ENCODE measurements at places on chromosomes 6 and 20.

- no peak for DNase-seq
Measured at GRCh38 chr6:168607272-168608112, 166.5 kb downstream of the SMOC2 start.

GRCh38 chr6:148328876-148329555, 13.6 kb upstream of the SASH1 start:
- no peak for DNase-seq

DNA sequence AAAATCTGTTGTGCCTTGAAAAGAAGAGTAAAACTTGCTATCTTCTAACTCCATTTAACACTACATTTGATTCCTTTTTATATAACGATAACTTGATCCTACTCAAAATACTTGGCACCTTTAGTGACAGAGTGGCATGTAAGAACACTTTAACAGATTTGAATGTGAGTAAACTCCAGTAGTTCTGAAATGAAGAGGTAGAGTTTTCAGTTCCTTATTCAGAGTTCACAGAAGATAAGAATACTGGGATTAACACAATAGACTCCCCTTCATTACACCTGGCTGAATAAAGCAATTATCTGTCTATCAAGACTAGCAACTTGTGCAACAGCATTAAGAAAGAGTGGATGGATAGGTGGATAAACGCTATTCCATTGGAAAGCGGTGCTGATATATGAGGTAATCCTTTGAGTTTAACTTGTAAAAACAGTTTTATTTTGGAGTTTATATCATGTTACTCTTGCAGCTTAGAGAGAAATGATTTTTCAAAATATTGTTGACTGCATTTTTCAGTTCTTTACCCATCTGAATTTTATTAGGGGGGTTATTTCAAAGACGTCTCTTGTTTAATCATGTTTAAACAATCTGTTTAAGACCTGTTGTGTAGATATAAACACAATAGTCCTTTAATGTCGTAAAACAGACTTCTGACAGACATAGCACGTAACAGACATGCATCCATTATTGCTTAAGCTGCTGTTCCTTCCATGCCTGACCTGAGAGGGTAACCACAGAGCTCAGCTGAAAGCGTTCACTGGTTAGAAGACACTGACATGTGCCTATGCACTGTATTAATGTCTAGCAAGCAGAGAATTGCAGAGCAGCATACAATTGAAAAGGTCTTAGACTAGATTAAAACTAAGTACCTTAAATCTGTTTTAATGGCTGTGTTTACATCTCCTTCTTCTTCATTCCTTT, 102.4 kb upstream of the SUPT3H start:
- DNase-seq = no peak

- DNase-seq = no peak
Measured at GRCh38 chr20:62067547-62068260, 2.0 kb upstream of the TAF4 start.

- no peak for DNase-seq
Measured at GRCh38 chr6:144845186-144845585, 560.1 kb downstream of the UTRN start.

GRCh38 chr6:34055223-34055933, 90.5 kb downstream of the GRM4 start:
- DNase-seq = no peak

DNA sequence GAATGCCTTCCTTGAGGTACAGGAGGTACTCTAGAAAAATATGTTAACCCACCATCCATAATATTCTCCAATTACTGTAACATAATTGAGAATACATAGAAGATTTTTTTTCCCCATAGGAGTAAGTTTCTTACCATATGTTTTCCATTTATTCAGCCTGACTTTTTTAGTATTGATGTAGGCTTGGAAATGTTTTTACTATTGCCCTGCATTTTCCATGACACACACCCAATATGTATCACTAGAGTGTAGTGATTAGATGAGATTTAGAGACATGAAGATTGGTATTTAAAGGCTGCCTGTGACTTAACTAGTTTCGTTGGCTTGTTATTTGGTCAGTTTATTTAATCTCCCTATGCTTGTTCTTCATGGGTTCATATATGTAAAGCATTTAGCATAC, 39.5 kb downstream of the KCNQ5 start:
- no peak for DNase-seq

DNA sequence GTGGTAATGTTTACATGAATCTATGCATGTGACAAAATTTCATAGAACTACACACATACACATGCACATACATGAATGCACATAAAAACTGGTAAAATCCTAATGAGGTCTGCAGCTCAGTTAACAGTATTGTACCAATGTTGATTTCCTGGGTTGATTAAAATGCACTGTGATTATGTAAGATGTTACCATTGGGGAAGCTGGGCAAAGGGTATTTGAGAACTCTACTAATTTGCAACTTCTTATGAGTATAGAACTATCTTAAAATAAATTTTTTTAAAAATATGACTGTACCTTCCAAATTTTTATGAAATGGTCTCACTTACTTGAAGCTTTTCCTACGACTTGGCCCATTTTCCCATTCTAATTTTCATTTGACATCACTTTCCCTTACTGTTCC, 43.4 kb upstream of the TENT5A start:
- no peak for DNase-seq

- no peak for DNase-seq
Measured at GRCh38 chr20:46539113-46539512, 11.3 kb downstream of the OCSTAMP start.

- no peak for DNase-seq
Measured at GRCh38 chr6:168383062-168383854, 57.7 kb upstream of the SMOC2 start.

DNA sequence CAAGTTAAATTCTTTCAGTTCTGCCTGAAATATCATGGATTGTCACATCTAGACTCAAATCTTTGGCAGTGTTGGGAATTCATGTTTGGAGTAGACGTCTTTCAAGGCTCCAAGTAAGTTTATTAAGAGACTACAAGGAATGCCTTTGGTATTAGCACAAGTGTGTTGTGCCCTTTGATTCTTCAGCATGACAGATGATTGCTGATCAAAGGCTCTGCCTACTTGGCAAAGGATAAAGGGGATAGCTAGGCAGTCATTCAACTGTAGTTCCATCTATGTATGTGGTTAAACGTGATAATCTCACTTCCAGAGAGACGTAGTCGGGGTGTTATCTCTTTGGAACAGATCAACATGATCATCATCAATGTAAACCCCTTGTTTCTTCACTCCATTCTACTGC, 86.2 kb downstream of the SPTLC3 start:
- no peak for DNase-seq

- DNase-seq = no peak
Measured at GRCh38 chr6:165713845-165714466, 50.9 kb upstream of the PDE10A start.

- no peak for DNase-seq
Measured at GRCh38 chr6:38573801-38574395, 65.8 kb downstream of the BTBD9 start.

- DNase-seq = no peak
Measured at GRCh38 chr6:169963581-169964297, 212.3 kb downstream of the ERMARD start.

- DNase-seq = no peak
Measured at GRCh38 chr6:116300566-116300965, 20.8 kb upstream of the TSPYL1 start.

DNA sequence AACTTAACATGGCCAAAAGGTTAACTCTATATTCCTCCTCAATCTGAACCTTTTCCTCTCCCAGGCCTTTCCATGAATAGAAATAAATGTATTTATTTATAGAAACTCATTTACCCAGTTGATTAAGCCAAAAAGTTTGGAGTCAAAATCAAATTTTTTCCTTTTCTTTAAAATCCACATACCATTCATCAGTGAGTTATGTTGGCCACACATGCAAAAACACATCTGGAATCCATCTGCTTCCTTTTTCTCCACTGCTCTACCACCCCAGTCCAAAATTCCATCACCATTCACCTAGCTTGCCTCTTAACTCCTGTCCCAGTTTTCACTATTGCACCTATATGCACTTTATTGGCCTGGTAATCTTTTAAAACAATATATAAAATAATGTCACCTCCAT, 62.4 kb upstream of the TMEM200A start:
- no peak for DNase-seq

DNA sequence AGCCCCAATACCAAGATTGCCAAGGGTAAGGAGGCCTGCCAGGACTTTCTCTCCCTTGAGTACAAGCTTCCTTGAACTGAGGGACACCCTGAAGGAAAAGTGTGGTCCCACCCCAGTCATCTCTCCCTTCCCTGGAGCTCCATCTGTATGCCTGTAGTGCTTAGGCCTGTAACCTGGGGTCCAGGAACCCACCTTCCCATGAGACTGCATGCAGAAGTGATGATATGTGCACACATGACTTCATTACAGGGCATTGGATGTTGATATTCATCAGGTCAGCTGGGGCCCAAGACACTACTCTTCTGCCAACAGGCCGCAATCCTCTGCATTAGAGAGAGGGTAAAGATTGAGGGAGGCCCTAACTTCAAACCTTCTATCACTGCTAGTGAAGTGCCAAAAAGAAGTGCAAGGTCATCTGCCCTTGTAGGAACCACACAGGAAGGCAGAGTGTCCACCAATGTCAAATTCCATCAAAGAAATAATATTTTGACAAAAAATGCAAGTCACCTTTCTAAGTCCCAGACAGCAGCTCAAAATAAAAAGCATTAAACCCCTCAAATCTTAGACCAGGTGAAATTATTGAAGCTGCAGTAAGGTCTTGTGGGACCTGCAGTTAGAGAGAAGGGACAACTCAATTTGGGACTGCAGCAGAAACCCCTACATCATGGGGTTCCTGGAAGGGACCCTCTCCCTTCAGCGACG, 5.1 kb downstream of the HLA-F start:
- DNase-seq = no peak

DNA sequence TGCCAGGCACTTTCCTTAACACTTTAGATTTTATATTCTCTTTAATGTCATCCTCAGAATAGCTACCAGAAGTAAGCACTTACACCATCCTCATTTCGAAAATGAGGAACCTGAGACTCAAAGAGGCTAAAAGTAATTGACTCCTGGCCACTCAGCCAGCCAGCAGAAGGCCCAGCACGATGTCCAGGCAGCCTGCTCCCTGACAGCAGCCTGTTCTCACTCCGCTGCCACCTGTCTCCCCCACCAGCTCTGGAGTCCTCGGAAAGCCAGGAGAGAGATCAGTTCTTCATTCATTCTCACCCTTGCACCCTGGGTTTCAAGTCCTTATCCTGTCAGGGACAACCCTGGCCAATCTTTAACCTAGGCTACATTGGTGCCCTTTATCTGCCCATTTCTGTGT, 174.0 kb downstream of the SASH1 start:
- DNase-seq = no peak

DNA sequence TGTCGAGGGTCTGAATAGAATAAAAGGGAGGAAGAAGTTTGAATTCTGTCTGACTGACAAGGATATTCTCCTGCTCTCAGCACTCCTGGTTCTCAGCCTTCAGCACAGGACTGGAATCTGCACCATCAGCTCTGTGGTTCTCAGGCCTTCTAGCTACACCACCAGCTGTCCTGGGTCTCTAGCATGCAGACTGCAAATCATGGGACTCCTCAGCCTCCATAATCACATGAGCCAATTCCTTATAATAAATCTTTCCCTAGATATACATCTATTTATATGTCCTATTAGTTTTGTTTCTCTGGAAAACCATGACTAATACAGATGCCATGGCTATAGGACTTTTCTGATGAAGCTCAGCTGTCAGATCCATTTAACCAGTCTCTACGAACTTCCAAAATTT, 132.8 kb upstream of the ECI2 start:
- no peak for DNase-seq

DNA sequence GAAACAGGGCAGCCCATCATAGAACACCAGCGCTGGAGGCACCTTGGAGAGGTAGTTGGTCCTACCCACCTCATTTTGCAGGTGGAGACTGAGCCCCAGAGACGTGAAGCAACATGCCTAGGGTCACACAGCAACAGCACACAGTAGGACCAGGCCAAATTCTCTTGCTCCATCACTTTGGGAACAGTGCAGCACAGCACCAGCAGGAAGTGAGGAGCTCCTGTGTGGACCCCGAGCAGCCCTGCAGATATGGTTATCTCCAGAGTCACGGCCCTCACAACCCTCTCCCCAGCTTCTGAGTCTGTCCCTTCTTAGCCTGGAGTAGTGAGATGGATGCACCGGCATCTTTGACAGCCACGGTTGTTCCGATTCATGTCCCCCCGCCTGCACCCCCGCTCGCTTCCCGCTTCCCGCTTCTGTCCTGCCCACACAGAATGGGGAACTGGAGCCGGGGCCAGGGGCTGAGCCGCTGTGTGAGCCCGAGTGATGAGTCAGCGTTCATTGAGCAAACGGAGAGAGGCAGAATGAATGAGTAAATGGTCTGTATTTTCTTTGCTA, 72.6 kb upstream of the DUSP22 start:
- no peak for DNase-seq

DNA sequence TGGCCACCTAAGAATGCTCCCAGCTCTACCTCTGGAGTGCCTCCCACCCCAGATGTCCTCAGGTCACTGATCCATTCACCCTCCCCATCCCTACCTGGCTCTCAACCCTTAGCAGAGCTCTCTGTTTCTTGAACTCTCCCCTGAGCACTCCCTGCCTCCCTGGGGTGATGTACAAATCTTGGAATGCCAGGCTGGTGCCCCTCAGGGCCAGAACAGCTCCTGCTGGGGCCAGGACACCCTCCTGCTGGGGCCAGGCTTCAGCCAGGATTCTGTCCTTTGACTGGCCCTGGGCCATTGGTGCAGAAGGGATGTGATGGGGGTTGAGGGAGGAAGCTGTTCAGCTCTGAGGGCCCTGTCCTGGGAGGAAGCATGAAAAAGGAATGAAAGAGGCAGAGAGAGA, 30.0 kb downstream of the MYT1 start:
- DNase-seq = no peak

- DNase-seq = no peak
Measured at GRCh38 chr6:146191612-146192011, 162.8 kb downstream of the GRM1 start.

- no peak for DNase-seq
Measured at GRCh38 chr20:64093013-64093503, 8.9 kb upstream of the LKAAEAR1 start.

DNA sequence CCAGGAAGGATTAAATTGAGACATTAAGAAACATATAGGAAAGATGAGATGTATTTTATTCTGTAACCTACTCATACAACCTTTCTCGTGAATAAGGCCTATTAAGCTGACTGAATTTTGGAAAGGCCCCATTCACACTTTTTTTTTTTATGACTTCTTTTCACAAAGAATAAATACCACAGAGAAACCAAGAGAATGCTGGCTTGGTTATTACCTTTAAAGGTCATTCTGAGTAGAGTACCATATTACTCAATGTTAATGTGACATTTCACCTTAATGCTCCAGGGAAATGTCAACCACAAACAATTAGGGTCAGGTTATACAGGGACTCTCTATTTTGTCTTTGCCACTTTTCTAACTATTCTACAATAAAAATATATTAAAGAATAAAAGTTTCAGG, 204.9 kb upstream of the PTCHD4 start:
- DNase-seq = no peak

GRCh38 chr6:100801036-100801435, 80.1 kb downstream of the ASCC3 start:
- DNase-seq = no peak

DNA sequence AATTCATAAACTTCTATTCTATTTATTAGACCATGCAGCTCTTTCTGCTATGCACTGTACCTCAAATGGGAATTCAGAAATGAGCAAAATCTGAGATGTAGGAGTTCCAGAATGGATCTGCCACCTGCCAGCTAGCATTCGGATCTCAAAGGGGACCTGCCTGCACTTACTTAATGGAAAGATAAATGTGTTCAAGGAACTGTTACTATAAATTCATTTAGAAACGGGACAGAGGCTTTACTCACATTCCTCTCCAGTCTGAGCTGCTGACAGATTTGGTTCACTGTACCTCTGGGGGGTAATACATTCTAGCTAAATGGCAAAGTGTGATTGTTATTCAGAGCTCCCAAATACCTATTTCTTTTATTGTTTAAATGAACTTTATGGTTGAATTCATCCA, 384.1 kb downstream of the GRIK2 start:
- no peak for DNase-seq
